ENCODE measurements at places on chromosomes 6 and 20.

DNA sequence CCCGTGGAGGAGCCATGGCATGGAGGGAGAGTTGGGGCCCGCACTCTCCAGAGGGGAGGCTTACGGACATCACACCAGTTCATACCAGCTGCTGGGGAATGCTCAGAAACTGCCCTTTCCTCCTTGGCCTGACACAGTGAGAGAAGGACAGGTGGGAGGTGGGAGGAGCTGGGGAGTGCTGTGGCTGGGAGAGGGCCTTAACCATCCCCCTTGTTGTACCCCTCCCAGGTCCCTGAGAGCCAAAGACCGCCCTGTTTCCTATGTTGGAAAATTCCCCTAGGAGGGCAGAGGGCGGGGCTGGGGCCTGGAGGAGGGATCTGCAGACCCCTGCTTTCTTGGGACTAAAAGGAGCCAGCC, 24.1 kb downstream of the FOXP4 start:
- DNase-seq = no peak

DNA sequence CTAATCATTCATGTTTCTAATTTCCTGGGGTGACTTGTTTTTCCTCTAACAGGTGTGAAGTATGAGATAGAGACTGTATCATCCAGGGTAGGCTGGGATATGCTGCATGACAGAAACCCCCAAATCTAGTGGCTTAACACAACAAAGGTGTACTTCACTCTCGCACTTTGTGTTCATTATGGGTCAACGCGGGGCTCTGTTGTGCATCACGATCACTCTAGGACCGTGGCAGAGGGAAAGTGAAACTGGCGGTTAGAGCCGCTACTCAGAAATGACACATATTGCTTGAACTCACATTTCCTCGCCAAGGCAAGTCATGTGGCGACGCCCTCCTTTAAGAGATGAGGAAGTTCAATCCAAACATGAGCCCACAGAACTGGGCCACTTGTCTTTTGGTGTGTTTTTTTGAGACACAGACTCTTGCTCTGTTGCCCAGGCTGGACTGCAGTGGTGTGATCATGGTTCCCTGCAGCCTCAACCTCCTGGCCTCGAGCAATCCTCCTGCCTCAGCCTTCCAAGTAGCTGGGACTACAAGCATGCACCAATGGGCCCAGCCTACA, 41.3 kb downstream of the PCNA start:
- no peak for DNase-seq

DNA sequence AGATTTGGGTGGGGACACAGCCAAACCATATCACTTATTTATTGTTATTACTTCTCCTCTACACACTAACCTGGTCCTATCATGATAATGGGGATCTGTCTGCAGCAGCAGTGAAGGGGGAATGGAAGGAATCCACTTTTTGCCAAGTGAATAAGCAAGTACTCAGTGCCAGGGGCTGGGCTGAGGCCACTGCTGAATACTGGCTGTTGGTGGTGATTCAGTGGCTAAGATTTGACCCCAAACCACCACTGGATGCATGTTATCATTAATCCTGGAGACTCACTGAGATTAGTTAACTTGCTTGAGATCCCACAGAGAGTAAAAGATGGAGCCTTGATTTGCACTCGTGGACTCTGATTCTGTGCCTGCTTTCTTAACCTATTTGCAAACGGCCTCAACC, 127.7 kb downstream of the TSHZ2 start:
- DNase-seq = no peak

GRCh38 chr6:46002264-46002663, 13.4 kb downstream of the CLIC5 start:
- DNase-seq = no peak

- DNase-seq = no peak
These were observed 201.0 kb upstream of the FOXQ1 start for GRCh38 chr6:1110941-1111349.

DNA sequence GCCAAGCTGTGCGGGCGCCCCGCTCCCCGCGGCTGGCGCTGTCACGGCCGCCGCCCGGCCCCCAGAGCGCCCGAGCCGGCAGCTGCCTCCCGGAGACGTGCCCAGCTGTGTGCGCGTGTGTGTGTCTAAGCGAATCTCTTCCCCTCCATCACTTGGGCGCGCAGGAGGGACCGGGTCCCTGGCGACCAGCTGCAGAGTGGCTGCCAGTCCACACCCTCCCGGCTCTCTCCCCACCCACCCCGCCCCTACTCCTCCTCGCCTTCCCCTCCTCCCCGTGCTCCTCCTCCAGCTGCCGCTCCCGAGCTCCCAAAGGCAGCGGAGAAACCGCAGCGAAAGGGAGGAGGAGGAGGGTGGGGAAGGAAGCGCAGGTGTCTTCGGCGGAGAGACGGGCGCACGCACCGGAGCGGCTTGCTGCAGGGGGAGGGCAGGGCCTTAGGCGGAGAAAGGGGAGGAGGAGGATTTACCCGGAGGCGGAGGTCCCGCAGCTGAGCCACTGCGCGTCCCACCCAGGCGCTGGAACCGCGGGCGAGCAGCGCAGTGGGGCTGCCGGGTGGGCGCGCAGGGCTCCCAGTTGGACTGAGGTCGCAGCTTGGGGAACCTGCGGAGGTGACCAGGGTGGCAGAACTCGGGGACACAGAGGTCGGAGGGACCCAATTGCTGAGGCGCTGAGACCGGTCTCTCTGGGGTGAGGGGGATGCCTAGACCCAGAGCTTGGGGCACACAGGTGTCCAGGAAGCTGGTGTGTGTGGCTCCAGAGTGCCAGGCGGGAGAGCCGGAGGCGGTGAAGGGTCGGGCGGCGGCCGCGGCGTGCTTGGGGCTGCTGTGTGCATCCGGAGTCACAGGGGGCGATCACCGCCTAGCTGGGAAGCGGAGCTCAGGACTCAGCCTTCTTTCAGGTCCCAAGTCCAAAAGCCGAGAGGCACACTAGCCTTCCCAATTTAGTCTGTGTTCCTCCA, at the start of gene HS3ST5:
Gene HS3ST5 (minus strand): TSS at position 198 of the 956 bp plus-strand sequence. CDS start 280,178 bp downstream, outside the sequence.
- no peak for DNase-seq

DNA sequence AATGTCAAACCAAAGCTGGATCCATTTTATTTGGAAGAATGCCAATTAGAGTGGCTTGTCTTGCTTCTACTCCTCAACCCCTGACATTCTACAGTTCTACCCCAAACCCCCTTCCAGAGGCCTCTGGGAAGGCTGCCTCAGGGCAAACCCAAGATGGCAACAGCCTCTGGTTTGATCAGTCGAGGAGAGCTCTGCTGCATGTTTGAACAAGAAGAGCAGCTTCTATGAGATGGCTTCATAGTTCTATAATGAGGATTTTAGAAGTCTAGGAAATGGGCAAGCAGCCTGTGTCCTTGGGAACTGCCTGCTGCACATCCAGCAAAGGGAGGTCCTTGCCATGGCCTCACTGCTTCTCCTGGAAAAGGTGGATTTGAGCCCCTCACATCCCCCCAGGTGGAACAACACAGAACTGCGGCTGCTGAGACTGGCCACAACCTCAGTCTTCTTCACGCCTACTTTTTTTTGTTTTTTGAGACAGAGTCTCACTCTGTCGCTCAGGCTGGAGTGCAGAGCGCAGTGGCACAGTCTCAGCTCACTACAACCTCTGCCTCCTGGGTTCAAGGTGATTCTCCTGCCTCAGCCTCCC, 37.9 kb downstream of the ZC3H12D start:
- no peak for DNase-seq

DNA sequence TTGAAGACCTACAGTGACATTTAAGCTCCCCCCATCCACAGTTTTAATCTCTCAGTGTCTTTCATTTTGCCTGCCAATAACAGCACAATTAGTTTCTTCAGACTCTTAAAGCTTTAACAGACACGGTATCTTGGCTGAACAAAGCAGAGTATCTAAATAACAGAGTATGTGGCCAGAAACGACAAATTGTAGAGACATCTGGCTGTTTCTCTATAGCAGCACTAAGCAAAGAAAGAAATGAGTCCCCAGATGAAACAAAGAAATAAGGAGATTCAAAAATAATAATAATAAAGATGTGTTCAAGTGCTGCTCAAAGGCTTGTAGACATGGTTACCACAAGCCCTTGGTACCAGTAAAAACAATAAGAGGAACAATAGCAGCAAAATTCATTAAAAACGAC, 97.8 kb upstream of the HDAC2 start:
- no peak for DNase-seq

DNA sequence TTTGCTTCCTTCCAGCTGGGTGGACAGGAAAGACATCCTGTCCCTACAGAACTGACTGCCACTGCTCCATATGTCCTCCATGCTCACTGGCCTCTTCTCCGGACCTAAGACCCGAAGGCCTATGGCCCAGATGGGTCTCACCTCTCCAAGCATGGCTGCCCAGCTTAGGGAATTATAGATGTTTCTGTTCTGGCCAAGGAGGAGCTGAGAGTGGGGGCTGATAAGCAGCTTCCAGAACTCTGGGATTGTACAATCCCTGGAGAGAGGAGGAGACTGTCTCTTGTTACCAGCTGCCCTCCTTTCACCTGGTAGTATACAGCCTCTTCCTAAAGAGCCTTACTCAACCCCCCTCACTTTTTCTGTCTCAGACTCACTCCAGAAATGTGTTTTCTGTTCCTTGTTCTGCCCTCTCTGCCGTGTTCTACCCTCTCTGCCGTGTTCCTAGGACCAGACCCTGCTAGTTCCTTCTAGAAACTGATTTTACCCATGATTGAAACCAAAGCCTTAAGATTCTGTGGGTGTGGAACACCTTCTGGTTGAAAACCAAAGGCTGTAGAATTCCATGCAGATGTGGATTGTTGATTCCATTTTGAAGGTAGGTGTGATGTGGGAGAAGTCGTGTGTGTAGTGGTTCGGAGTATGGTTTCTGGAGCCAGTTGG, 28.7 kb downstream of the ANKS1A start:
- no peak for DNase-seq

DNA sequence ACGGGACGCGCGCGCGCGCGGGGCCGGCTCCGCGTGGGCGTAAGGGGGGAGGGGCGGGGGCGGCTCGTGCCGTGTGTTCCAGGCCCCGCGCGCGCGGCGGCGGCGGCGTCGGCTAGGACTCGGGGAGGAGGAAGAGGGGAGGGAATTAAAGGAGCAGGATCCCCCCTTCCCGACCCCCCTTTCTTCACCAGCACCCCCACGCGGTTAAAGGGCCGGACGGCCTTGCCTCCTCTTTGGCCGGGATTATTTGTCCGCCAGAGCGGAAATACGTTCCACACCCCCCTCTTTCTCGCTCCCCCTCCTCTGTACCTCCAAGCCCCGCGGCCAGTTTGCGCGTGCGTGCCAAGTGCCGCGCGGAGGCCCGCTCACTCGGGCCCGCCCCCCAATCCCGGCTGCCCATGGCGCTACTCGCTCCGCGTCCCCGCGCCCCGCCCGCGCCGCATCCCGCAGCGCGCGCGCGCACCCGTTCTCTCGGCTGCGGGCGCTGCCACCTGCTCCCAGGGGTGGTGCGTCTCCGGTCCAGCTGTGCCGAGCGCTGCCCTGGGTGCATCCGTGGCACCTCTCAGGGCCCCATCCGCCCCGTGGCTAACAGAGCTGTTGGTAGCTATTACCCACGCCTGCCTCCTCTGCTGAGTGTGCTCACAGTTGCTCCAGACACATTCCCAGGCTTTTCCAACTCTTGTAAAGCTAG, at the start of gene ZBTB12:
Gene ZBTB12 (minus strand): TSS at position 134 of the 691 bp plus-strand sequence. CDS start 781 bp downstream, outside the sequence.
- peak; percentile 91 for DNase-seq

GRCh38 chr6:13444604-13445003, 42.8 kb downstream of the GFOD1 start:
- DNase-seq = no peak

- DNase-seq = no peak
These were observed 53.3 kb upstream of the PRL start for GRCh38 chr6:22350109-22350508.

GRCh38 chr6:84633771-84634170, 130.6 kb downstream of the TBX18 start:
- DNase-seq = no peak

DNA sequence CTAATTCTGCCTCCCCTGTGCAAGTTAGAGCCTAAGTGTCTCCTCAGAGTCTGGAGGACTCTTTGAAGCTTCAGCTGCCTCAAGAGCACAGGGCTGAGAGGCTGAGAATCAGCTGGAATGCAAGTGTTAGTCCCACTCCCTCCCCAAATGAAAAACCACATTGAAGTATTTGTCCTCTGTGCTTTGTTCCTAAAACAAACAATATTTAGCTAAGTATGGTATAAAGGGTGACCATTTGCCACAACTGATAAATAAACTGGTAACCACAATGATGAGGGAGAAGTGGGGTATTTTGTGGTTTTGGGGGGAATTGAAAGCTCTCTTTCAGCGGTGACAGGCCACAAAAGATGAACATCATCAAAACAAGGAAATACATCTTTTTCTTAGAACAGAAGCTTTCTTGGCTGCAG, 91.7 kb upstream of the HDDC2 start:
- no peak for DNase-seq

GRCh38 chr20:24066076-24066700, 77.6 kb upstream of the GGTLC1 start:
- DNase-seq = no peak

DNA sequence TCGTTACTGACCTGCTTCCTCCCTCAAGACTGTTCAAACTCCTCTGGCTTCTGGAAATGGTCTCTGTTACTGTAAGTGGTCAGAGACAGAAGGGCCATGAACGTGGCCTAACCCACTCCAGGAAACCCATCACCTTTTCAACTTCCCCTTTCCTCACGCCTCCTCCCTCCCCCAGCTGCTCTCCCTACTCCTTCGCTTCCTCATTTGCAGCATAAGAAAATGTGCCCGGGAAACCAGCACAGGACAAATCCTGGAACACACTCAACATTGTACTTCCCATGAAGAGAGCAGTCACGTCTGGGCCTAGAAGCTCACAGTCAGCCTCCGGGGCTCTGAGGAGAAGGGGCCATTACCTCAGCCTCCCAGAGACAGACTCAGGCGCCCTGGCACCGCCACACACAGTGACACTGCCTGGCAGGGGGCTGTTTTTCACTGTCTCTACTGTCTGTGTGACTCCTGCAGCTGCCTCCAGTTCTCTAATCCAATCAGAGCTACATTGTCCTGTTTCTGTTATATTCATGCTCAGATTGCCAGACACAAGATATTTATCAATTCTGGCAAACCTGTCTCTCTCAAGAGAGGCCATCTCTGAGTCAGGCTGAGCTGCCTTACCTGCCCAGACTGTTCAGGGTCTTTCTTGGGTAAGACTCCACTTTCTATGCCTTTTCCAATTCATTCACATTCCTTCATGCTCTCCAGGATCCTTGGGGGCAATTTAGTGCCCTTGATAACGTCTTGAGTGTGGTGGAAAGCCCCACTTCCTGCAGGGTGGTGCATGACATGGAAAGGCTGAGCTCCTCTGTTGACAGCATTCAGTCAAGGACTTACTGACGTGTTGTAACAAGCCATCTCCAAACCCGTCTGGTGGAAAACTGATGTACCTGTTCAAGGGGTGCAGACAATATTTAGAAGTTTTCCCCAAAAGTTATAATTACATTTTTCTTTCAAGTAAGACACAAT, 242.2 kb downstream of the HIVEP2 start:
- DNase-seq = no peak

DNA sequence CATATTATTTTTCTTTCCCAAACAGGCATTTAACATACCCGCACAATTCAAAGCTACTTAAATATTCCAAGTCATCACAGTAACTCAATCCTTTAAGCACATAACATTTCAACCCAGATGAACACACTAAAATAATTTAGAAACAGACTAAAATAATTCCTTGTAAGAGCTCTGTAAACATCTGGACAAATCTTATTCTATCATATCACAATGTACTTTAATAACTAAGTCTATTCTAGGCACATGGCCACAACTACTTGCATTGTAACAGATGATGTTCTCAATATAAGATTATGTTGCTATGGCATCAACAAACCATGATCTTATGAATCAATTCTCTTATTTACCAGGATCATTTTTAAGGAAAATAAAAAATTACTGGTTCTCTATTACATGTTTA, 123.2 kb upstream of the THEMIS start:
- DNase-seq = no peak

GRCh38 chr6:44655412-44656342, 268.2 kb downstream of the CDC5L start:
- no peak for DNase-seq

GRCh38 chr20:4802527-4802926, 80.8 kb downstream of the PRND start:
- DNase-seq = no peak

- DNase-seq = no peak
These were observed 256.6 kb downstream of the EYS start for GRCh38 chr6:65450451-65450850.
